ENCODE measurements at places on chromosomes 5 and 9.

GRCh38 chr5:40960037-40960436, 50.7 kb downstream of the C7 start:
- DNase-seq = no peak

DNA sequence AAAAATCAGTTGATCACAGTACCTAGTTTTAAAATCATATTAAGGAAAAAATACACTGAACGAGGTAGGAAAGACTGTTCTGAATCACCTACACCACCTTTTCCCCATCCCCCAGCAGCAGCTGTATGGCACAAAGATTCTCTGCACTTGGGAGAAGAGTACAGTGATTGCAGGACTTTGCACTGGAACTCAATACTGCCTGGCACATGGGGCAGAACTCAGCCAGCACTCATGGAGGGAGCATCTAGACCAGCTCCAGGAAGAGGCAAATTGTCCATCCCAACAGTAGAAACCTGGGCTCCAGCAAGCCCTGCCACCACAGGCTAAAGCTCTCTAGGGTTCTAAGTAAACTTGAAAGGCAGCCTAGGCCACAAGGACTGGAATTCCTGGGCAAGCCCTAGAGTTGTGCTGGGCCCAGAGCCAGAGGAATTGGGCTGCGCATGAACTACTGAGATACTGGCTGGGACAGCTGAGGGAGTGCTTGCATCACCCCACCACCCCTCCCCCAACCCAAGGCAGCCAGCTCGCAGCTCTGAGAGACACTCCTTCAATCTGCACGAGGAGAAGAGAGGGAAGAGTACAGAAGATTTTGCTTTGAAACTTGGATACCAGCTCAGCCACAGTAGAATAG, 654.4 kb upstream of the CDH6 start:
- no peak for DNase-seq

- no peak for DNase-seq
These were observed 222.9 kb upstream of the FTMT start for GRCh38 chr5:121628783-121629182.

DNA sequence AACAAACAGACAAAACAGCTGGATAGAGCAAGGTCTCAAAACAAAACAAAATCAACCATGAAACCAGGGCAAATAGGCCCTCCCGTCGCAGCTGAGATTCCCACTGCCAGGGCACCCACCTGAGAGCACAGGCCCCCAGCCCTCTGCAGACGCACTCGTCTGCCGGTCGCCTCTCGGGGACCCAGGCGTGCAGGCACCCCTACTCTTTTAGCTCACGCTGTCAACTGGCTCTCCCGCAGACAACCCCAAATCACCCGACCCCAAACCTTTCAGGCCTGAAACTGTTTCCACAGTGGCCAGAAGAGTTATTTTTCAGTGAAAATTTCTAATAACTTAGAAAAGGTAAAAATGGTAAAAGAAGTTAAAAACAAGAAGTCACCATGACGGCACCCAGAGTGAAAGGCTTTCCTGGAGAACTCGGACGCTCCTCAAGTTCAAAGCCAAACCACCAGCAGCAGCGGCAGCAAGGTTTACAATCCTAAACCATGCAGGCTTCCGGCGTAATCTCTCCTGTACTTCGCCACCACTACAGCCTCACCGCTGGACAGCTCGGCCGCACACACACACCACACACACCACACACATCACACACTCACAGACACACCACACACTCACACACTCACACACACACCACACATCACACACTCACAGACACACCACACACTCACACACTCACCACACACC, 1.9 kb upstream of the UBE2QL1 start:
- DNase-seq = no peak

DNA sequence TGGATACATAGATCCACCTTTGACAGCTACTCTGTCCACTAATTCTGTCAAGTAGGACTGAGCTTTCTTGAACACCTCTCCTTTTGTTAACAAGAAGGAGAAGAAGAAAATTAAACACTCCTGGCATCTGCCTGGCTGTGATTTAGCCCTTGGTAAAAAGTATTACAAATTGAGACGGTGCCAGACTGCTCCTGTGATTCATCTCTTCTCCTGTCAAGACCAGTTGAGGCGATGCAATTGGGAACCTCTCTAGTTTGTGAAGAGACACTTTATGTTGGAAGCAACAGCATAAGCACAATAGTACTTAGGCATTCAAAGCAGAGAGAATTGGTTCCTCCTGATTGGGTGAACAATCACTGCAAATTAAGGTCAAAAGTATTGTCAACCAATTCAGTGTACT, 72.7 kb downstream of the GHR start:
- DNase-seq = no peak
